ENCODE measurements at places on chromosomes 12 and 14. TPM values are rescaled to one million over a fixed set of nuclear protein-coding genes. Genes with fewer than 3 reads are reported as not detected.

Gene ADCY6
- 15.6 TPM for total RNA-seq

Gene IL31
- total RNA-seq = not detected

DNA sequence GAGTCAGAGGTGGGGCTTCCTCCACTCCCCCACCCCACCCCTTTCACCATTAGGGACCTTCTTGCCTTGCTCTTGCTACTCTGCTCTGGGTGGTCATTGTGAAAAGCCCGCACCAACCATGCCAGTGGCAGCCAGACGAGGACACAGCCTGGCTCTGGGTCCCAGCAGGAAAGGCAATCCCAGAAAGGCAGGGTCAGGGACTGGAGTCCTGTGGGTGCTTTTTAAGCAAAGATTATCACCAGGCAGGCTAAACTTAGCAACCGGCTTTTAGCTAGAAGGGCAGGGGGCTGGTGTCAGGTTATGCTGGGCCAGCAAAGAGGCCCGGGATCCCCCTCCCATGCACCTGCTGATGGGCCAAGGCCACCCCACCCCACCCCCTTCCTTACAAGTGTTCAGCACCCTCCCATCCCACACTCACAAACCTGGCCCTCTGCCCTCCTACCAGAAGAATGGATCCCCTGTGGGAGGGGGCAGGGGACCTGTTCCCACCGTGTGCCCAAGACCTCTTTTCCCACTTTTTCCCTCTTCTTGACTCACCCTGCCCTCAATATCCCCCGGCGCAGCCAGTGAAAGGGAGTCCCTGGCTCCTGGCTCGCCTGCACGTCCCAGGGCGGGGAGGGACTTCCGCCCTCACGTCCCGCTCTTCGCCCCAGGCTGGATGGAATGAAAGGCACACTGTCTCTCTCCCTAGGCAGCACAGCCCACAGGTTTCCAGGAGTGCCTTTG, 1.2 kb upstream of the GAPDH start:
- peak overlapping the region; percentile 98 for H3K27ac ChIP-seq
- no peaks in the 10 kb centered on the region for H3K4me1 ChIP-seq
- H3K36me3 ChIP-seq = peaks cover 57% of the 10 kb centered on the region

GRCh38 chr12:13976880-13977279, 4.5 kb downstream of the GRIN2B start:
- no peaks in the 10 kb centered on the region for H3K4me1 ChIP-seq
- DNase-seq = no peak
- H3K36me3 ChIP-seq = no peaks in the 10 kb centered on the region
- peaks cover 24% of the 10 kb centered on the region for H3K27me3 ChIP-seq
- no peak overlapping the region for H3K27ac ChIP-seq
